ENCODE measurements at places on chromosomes 4 and X.

GRCh38 chr4:73518340-73518739 is 36.8 kb downstream of the AFM start:
- DNase-seq = no peak

DNA sequence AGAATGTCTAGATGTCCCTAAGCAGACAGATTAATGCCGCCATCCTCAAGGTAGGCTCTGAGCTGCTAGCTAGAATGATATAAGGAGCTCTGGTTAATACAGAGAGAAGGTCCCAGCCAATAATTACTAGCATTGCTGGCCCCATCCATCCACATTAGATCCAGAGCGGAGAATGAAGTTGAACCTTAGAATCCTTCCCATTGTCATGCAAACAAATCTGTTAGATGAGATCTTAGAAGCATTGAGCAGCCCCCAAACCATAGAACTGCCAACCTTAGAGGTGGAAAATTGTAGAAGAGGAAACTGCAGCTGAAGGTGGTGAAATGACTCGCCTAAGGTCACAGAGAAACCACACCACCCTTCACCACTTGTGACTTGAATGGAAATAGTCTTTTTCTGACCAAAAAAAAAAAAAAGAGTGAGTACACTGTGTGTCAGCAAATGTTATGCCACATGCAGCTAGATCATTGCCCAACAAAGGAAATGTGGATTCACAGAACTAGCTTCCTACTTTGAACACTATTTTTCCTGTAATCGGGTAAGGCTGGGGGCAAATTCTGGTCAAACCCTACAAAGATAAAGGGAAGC is 162.1 kb downstream of the SMIM20 start:
- DNase-seq = no peak

GRCh38 chr4:158094413-158095134 is 78.3 kb downstream of the GASK1B start:
- DNase-seq = no peak

DNA sequence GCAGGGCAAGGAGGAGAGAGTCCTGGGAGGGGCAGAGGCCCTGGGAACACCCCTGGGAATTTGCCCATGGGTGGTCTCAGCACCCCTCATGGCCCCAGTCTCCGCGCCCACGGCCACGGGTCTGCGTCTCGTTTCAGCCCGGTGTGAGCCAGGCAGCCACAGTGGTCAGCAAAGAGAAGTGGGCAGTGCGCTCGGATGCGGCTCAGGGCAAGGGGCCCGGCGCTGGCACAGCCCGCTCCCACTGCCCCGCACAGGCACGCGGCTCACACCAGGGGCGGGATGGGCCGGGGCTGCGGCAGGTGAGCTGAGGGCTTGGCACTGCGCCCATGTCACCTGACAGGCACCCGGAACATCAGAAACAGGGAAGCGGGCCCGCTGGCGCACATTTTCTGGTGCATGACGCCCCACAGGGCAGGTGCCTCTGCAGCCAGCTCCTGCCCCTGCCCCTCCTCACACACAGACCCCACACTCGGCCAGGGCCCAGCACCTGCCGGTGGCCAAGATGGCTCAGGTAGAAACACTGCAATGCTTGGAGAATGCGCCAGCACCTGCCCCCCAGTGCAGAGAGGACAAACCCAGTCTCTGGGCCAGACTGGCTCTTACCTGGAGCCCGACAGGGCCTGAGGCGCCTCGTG is 41.9 kb upstream of the MXD4 start:
- DNase-seq = peak; percentile 69

DNA sequence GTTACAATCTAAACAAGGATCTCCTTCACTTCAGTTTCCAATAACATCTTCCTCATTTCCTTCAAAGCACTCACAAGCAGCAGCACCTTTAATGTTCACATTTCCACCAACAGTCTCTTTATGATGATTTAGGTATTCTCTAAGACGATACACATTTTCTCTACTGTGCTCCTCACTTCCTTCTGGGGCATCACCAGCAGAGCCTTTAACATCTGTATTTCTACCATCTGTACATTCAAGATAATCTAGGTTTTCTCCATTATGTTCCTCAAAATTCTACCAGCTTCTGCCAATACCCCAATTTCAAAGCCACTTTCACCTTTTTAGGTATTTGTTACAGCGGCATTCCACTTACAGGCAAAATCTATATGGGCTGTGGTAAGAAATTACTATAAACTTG is 80.6 kb downstream of the FBXW7 start:
- no peak for DNase-seq

DNA sequence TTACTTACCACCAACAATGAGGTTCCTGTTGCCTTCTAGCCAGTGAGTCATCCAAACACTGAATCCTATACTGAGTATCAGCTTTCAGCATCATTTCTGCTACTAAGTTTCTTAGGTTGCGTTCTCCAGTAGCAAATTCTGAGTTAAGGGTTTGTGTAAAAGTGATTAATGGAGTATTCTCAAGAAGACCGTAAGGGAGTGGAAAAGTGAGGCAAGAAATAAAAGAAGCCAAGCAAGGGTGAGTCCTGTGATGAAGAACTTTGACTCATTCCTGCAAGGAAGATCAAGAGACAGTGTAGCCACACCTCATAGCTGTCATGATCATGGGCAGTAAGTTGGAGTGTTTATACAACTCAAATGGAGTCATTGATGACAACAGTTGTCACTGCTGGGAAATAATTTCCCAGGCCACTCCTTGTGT is 446.2 kb downstream of the RAPGEF2 start:
- no peak for DNase-seq

GRCh38 chrX:150338615-150339014 is 24.5 kb upstream of the MAMLD1 start:
- no peak for DNase-seq

DNA sequence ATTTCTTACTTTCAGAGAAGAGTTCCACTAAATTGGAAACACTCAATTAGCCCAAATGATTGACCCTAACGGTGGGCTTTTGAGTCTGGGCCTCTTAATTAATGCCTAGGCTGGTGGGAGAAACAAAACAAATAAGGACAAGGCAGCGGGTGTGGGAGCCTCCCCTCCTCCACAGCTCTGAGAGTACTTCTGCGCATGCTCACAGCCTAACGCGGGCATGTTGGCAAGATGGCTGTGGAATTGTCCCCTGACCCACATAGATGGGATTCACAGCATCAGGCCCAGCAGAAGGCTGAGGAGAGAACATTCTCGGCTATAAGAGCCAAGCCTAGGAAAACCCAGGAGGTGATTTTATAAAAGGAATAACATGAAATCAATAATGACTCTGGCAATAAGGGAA is 230.1 kb downstream of the HS6ST2 start:
- DNase-seq = no peak

- DNase-seq = no peak
These were observed 127.0 kb downstream of the COX18 start for GRCh38 chr4:72942565-72942964.

DNA sequence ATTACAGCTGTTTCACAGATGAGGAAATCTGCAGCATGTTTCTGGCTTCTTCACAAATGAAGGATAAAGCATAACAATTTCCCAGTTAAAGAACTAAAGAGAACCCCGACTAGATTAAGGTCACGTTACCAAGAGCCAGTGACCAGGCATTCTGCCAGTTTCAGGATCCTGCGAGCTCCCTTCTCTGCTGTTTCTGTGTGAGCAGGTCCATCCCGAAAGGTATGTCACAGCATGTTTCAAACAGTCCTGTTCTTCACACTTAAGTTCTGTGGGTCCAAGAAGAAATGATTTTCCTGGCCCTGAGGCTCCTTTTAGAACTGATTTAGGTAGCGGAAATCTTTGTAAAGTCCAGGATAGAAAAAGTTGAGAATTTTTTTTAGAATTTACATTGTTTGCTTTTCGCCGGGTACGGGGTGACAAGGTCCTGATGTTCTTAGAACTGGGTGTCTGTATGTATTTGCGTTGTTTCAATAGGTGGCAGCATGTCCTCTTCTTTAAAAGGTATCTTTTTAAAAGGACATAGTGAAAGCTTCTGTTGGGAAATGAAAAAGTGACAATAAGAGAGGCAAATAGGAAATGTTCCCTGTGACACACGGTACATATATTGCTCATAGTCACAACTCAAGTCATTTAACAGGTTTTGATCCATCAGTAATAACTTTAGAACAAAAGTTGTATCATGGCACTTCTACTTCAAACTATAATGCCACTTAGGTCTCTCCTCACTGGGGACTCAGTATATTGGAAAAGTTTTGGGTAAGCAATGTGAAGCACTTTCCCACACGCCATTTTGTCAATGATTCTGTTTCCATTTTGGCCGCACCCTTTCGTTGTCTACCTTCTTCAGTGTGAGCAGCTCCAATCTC is 18.4 kb downstream of the IL21 start:
- no peak for DNase-seq
